ENCODE measurements at places on chromosomes 4 and X.

GRCh38 chr4:168527560-168527959 is 30.7 kb downstream of the PALLD start:
- DNase-seq, result no peak

DNA sequence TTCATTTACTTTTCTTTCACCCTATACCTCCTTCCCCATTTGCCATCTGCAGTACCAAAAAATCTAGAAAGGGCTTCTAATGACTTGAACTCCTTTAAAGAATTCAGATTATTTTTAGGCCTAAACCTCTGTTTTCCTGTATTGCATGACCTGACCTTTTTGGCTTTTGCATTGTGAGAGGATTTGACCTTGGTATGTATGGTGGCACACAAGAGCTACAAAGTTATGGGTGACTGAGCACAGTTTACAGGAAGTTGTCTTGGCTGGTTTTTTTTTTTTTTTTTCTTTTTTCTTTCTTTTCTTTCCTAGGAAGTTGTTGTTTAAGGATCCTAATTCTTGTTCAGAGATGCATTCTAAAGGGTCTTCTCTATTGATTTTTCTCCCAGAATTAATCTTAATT is 32.0 kb upstream of the MTMR8 start:
- no peak for DNase-seq

- DNase-seq, result no peak
These were observed 291 bp upstream of the NBDY start for GRCh38 chrX:56728752-56729151.

GRCh38 chr4:39931441-39931901 is 46.2 kb downstream of the PDS5A start:
- DNase-seq, result no peak

GRCh38 chrX:123215397-123216089 is 31.5 kb downstream of the GRIA3 start:
- DNase-seq, result no peak

Measured in HCT116 (cell line).